ENCODE measurements at places on chromosomes 5 and 9. TPM values are rescaled to one million over a fixed set of nuclear protein-coding genes. Genes with fewer than 3 reads are reported as not detected.

DNA sequence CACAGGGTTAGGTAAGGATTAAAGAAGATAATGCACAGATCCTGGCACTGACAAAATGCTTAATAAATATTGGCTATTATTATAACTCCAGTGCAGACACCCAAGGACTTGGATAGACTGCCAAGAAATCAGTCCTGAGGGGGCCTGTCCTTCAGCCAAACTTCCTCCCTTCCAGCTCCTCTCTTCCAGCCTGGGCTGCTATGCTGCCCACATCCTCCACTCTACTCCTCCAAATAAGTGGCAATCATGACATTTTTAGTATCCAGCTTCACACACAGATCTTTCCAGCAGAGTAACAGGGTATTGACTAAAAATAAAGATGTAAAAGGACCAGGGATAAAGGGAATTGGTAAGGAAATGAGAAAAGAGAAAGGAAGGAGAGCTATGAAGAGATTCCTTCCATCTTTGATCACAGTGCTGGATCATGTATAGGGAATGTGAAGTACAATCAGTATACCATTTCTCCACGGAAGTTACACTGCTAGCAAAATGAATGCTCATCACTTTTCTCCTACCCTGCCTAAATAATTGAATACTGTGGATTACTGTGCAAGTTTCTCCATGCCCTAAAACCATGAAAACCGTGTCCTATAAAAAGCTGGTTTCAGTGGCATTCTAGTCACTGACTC lies 136.0 kb upstream of the OSMR start:
- DNase-seq: no peak

DNA sequence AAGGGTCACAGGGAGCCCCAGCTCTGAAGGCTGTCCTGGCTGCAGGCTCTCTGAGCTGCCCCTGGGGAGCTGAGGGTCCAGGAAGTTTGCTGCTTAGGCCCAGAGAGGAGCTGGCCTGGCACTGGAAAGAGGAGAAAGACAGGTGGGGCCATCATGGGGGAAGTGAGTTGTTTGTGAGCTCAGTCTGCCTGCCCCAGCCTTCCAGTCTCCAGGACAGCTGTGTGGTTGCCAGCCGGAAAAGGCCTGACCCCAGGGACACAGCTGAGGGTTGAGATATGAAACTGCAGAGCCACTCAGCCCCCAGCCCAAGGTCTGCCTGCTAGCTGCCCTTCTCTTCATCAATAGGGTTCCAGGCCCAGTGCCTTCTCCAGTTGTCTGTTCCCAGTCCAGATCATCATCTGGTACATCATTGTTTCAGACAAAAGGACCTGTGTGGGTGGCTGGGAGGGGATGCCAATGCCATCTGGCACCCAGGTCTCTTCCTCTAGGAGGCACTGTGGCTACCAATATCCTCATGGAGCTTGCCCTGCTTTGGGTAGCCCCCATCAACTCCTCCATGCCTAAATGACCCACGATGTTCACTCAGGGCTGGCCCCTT lies 4.3 kb upstream of the DDX41 start:
- no peak for DNase-seq

GRCh38 chr5:160959804-160960203 lies 107.8 kb upstream of the ATP10B start:
- no peak for DNase-seq

GRCh38 chr9:136324501-136325300 lies 2.6 kb upstream of the GPSM1 start:
- no peak for DNase-seq

GRCh38 chr9:112061152-112061740 lies 113.9 kb downstream of the SUSD1 start:
- peak; percentile 36 for DNase-seq

GRCh38 chr9:72960446-72960845 lies 7.6 kb upstream of the ALDH1A1 start:
- DNase-seq: no peak

DNA sequence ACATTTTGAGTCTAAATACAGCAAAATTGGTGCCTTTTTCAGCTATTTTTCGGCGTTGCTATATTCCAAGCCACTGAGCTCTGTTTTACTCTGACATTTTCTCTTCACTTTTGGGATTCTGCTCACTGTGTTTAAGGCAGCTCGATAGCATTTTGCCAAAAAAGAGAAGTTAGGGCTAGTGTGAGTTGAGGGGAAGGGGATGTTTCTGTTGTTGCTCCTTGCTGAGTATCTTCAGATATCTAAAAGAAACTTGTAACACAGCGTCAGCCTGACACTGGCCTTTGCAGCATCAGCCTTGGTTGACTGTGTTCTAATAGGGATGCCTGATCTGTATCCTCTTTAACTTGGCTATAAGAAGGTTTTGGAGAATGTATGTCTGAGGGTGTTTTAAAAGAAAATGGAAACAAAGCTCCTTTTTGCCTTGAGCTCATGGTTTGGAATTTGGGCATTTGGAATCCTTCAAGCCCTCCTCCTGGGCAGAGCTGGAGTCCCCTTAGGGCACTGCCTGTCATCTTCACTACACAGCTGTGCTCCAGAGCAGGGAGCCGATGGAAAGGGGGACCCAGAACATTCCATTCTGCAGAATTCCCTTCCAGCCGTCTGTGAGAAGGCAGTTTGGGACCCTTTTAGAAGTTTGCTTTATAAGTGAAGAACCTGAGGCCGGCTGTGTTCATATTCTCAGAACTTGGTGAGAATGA lies 63.0 kb downstream of the EXOSC2 start:
- no peak for DNase-seq

DNA sequence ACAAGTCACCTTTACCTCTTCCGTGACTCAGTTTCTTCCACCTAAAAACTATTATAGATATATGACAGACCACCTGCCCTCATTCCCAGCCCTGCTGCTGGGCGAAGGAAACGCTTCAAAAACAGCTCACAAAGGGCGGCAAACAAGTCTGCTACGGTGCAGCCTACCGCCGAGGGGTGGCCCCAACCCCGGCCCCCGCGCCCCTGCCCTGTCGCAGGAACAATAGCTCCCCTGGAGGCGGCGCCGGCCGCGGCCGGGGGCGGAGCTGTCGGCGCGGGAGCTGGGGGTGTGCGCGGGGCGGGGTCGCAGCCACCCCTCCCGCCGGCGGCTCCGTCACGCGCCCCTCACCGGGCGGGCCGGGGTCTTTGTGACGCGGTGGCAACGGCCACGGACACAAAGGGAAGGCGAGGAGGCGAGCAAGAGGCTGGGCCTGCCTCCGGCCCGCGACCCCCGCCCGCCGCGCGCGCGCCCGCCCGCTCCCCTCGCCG lies at the start of gene TMEFF1:
TMEFF1 (plus strand) TSS at position 362 of the 488 bp plus-strand sequence. CDS start 396 bp downstream, outside the sequence.
- no peak for DNase-seq

DNA sequence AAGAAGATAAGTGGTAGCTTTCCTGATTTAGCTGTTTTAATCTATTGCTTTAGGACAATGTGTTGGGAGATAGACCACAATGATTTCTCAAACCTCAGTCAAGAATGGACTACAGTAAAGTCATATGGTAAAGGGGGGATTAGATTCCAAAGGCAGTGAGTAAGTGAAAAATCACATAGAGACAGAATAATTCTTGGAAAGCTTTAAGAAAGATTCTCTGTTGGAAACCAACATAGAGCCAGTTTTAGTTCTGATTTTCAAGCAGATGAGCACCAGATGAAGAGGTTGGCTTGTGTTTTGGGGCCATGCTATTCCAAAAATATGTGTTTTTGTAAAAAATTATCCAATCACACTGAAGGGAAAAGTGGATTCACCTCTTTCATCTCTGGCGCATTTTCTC lies 256.8 kb upstream of the RPS23 start:
- DNase-seq: no peak

DNA sequence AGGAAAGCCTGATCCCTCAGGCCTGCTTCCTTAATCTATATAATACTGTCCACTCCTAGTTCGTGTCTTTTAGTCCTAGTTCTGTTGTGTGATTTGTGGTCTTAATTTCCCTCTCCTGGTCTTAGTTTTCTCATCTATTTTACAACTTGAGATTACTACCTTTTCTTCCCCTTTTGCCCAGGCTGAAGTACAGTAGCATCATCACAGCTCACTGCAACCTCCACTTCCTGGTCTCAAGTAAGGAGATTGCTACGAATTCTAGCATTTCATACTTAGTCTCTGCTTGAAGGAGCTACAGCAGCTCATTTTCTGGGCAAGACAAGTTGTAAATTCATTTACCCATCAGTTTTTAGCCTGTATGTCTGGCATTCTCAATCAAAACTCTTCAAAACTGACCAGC lies 5.5 kb downstream of the TRIM32 start:
- no peak for DNase-seq

GRCh38 chr5:75824323-75824722 lies 107.1 kb upstream of the POC5 start:
- DNase-seq: no peak

- DNase-seq: no peak
Measured at GRCh38 chr9:506281-506680, 291.6 kb downstream of the DOCK8 start.

DNA sequence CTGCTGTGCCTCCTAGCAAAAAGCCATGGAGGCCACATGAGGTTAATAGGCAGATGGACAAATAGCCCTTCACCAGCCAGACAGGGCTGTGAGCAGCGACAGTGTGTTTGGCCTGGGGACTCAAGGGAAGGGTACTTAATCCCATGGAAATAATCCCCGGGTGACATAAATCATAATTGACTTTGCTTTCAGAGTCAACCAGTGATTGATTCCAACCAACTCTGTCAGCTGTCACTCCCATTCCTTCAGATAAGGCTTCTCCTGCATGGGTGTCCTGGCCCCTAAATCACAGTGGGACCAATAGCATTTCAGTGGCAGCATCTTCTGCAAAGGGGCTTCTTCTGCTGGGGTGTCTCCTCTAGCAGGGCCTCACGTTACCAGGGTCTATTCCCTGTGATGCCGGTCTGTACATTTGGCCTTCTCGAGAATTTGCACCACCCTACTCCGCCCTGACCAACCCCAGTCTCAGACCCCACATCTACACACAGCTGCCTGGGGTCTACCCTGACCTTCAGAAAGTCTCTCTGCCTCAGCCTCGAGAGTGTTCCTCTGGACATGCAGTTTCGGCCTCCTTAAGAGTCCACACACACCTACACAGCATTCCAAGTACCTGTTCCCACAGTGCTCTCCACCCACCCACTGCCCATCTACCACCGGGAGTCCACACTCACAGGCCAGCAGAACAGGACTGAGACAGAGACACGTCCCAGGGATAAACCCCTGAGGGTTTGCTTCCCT lies 3.7 kb downstream of the CLTB start:
- DNase-seq: no peak

DNA sequence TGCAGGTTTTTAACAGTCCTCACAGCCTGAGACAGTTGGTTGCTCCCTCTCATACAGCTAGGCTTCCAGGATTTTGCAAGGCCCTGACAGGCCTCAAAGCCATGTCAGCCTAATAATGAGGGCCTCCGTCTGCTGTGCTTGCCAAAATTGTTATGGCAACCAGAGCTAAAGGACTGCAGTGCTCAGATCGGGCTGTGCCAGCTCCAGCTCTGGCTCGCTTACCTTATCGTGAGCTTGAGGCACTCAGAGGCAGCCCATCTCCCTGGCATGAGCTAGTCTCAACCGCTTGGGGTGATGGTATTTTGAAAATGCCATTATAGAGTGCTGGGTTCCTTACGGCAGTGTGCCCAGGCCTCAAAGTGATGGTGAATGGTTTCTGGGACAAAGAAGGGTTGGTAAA lies 8.4 kb downstream of the MTAP start:
- DNase-seq: no peak

- DNase-seq: no peak
Measured at GRCh38 chr9:124652615-124653393, 118.3 kb downstream of the NR6A1 start.

DNA sequence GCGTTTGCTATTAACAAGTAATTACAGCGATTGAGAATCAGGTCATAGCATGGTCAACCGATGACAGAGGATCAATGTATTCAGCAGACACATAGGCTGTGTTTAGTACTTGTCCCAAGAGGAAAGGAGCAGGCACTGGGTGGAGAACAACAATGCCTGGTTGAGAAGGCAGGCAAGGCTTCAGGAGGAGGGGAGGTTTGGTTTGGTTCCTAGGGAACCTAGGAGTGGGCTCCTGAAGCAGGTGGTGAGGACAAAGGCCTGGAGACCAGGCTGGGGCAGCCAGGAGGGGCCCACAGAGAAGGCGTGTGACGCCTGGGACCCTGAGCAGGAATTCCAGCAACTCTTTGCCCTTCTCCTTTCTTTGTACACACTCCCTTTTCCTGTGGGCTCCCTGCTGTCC lies 195.6 kb downstream of the SPOCK1 start:
- DNase-seq: no peak

DNA sequence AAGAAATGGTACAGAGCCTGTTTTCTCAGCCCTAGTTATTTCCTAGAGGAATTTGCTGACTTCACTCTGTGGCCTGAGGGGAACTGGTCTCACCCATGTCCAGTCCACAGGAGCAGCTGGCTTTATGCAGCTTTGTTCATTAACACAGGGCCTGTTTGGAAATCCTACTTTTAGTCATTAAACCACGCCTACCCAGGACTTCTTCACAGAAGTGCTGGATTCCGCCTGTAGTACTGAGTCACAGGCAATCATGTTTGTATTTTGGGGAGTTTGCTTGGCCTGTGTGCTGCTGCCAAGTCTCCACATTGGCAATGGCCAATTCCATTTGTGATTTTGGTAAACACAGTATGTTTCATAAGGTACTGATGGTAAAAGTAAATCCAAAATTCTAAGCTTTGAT lies 52.8 kb downstream of the CTNND2 start:
- DNase-seq: no peak

GRCh38 chr9:3292311-3292710 lies 233.5 kb downstream of the RFX3 start:
- DNase-seq: no peak

DNA sequence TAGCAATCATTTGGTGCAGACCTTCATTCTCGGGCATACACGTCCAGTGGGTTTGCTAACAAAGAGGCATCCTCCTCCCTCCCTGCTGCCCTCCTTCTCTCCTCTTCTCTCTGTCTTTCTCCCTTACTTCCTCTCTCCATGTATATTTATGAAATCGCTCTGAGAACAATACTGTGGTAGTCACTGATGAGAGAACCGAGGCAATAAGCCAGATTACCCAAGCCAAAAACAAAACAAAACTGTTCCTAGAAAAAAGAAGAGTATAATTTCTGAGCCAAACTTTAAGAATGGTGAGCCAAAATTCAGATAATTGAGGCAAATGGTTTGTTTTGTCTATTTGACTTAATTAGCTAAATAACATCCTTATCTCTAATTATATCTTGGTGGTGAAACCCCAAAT lies 15.8 kb upstream of the HMHB1 start:
- DNase-seq: no peak

GRCh38 chr5:154702477-154702876 lies 52.7 kb upstream of the LARP1 start:
- DNase-seq: no peak

RNF183 gene
- total RNA-seq: not detected

B4GALT7 gene
- total RNA-seq: 13.5 TPM

LOX gene
- 8.1 TPM for total RNA-seq

NMUR2 gene
- total RNA-seq: not detected
